ENCODE measurements at places on chromosomes 6 and 20.

DNA sequence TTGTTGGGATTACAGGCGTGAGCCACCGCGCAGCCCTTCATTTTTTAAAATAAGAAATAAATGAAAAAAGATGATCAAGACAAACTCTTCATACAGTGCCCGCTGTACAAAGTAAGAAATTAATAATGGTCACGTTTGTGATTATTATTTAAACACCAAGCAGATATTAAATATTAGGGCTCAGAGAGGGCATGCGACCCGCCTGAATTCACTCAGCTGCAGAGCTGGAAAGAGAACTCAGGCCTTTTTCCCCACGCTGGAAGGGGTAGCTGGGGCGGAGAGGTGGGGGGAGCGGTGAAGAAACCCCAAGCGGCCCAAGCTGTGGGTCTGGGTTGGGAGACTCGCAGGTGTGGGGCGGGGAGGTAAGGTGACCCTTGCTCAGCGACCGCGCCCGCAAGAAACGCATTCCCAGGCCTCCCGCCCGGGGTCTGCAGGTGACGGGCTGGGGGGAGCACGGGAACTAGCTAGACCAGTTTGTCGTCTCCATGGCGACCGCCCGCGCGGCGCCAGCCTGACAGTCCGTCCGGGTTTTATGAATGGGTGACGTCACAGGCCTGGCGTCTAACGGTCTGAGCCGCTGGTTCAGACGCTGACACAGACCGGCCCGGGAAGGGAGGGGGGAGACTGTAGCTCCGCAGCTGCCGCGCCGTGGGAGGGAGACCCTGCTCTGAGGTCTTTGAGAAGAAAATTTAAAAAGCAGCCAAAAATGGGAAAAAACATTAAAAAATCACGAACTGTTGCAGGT is 1.1 kb upstream of the ID1 start:
- DNase-seq = peak; percentile 96

GRCh38 chr20:36988494-36988966 is 37.0 kb upstream of the SAMHD1 start:
- no peak for DNase-seq

DNA sequence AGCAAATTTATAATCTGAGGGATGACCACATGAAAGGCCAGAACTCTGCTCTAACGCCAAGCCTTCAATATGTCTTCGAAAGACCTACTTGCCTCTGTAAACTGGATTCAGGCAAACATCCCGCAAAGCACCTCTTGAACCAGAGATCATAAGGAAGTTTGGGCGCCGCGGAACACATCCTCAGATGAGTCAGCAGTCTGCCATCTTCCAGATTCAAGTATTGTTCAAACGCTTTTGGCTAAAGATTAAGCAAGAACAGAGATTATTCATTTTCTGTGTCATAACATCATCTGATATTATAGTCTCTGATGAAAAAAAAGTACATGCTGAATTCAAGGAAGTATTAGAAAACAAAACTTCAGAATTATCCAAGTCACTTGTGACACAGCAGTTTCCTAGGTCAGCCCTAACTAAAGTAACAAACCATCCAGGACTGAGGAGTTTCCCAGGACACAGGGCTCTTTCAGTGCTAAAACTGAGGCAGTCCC is 20.8 kb downstream of the TBC1D7 start:
- DNase-seq = peak; percentile 74

DNA sequence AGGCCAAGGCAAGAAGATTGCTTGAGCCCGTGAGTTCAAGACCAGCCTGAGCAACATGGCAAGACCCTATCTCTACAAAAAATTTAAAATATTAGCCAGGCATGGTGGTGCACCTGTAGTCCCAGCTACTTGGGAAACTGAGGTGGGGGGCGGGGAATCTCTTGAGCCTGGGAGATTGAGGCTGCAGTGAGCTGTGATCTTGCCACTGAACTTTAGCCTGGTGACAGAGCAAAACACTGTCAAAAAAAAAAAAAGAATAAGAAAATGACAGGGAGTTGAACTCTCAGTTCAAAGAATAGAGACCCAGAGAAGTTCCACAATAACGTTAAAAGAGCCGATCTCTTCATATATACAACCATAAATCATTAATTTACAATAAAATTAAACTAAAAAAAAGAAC is 24.8 kb upstream of the AMD1 start:
- no peak for DNase-seq

DNA sequence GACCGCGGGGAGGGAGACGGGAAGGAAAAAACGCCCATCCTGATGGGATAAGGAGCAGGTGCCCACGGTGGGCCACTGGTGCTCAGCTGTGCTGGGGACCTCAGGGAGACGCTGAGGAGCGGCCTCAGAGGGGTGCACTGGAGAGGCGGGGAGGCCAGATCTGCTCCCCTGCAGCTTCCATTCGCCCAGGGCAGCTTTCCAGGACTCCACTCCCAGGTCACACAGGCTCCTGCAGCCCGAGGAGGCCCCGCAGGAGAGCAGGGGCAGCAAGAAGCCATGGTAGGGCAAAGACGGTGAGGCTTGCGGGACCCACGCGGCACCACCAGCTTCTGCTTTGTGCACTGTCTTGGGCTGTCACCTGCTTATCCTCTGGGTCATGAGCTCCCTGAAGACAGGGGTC is 82.5 kb upstream of the SULF2 start:
- no peak for DNase-seq

DNA sequence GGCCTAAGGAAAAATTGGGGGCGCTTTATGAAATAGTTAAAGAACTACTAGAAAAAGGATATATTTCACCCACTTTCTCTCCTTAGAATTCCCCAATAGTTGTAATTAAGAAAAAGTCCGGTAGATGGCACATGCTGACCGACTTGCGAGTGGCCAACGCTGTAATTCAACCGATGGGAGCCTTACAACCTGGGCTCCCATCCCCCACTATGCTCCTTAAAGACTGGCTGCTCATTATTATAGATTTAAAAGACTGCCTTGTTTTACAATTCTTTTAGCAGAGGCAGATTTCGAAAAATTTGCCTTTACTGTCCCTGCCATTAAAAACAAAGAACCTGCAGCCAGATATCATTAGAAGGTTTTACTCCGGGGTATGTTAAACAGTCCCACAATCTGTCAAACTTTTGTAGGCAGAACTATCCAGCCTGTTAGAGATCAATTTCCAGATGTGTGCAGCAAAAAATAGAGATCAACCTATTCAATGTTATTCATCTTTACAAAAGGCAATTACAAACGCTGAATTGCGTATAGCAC is 58.5 kb upstream of the PRSS16 start:
- DNase-seq = peak; percentile 84

- DNase-seq = peak; percentile 37
These were observed 123.3 kb downstream of the PXDC1 start for GRCh38 chr6:3627956-3628835.

GRCh38 chr6:20891161-20891560 is 356.9 kb downstream of the CDKAL1 start:
- no peak for DNase-seq
